ENCODE measurements at places on chromosomes 11 and 22. TPM values are rescaled to one million over a fixed set of nuclear protein-coding genes. Genes with fewer than 3 reads are reported as not detected.

GRCh38 chr22:43681731-43682360, 130.3 kb downstream of the EFCAB6 start:
- H3K4me3 ChIP-seq = no peak overlapping the region
- H3K36me3 ChIP-seq = no peaks in the 10 kb centered on the region
- peaks cover 11% of the 10 kb centered on the region for H3K27me3 ChIP-seq
- H3K27ac ChIP-seq = no peak overlapping the region

GRCh38 chr11:86460461-86461385, 86.0 kb downstream of the CCDC81 start:
- peak overlapping the region; percentile 56 for H3K27ac ChIP-seq
- no peaks in the 10 kb centered on the region for H3K27me3 ChIP-seq
- H3K36me3 ChIP-seq = no peaks in the 10 kb centered on the region
- DNase-seq = no peak

DNA sequence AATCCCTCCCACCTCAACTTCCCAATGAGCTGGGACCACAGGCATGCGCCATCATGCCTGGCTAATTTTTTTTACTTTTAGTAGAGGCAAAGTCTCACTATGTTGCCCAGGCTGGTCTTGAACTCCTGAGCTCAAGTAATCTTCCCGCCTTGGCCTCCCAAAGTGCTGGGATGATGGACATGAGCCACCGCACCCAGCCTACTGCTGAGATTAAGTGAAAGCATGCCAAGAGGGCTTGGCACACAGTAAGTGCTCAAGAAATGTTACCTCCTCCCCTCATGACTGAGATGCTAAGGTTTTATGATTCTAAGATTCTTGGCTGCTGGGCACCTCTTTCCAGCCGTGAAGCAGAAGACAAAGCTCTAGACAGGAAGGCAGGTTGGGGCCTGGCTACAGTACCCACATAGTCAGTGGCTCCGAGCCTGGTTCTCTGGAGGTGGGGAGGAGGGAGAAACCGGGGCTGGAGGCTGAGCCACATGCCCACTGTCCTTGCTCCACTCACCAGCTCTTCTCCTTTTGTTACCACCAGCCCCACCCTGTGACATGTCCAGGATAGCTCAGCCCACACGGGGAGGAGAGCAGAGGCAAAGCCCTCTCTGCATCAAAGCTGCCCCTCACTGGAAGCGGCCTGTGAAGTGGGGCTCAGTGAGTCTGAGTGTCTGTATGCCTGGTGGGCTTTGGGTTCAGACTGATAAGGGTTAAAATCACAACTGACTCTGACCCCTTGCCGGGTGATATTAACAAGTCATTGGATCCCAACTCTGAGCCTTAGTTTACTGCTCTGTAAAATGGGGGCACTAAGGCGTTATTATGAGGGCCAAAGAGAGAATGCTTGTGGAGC, 12.9 kb downstream of the ARHGEF17 start:
- H3K27me3 ChIP-seq = peaks cover 15% of the 10 kb centered on the region
- peaks cover 21% of the 10 kb centered on the region for H3K4me1 ChIP-seq
- no peaks in the 10 kb centered on the region for H3K36me3 ChIP-seq
- peak overlapping the region; percentile 65 for H3K4me3 ChIP-seq

- H3K36me3 ChIP-seq = no peaks in the 10 kb centered on the region
- peaks cover 4% of the 10 kb centered on the region for H3K27me3 ChIP-seq
- peak overlapping the region; percentile 5 for H3K27ac ChIP-seq
- DNase-seq = no peak
Observed at GRCh38 chr11:69558519-69558941, 77.1 kb downstream of the LINC01488 start.

- no peak overlapping the region for H3K27ac ChIP-seq
- no peaks in the 10 kb centered on the region for H3K27me3 ChIP-seq
- no peaks in the 10 kb centered on the region for H3K4me1 ChIP-seq
- H3K4me3 ChIP-seq = no peak overlapping the region
Observed at GRCh38 chr11:94271885-94272372, 32.5 kb upstream of the IZUMO1R start.

GRCh38 chr11:126917531-126918204, 82.9 kb downstream of the KIRREL3 start:
- H3K4me3 ChIP-seq = no peak overlapping the region
- DNase-seq = no peak
- H3K36me3 ChIP-seq = no peaks in the 10 kb centered on the region

GRCh38 chr11:75797792-75798191, 17.2 kb upstream of the UVRAG start:
- no peak overlapping the region for H3K27ac ChIP-seq
- DNase-seq = no peak
- peaks cover 14% of the 10 kb centered on the region for H3K4me1 ChIP-seq
- H3K36me3 ChIP-seq = no peaks in the 10 kb centered on the region

DNA sequence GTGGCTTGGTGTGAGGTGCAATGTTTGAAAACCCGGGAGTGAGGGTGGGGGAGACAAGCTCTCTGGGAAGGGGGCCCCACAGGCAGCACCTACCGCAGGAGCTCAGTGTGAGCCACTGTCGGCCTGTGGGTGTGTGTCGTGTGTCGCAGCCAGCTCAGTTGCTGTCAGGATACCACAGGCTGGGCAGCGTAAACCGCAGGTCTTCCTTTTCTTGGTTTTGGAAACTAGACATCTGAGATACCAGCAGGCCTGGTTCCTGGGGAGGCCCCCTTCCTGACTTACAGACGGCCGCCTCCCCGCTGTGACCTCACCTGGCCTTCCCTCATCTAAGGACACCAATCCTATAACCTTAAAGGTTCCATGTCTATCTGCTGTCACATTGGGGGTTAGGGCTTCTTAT, 19.4 kb downstream of the IRF7 start:
- H3K27ac ChIP-seq = no peak overlapping the region
- H3K4me3 ChIP-seq = no peak overlapping the region
- peaks cover 4% of the 10 kb centered on the region for H3K36me3 ChIP-seq
- peaks cover 6% of the 10 kb centered on the region for H3K4me1 ChIP-seq
- no peak for DNase-seq

DNA sequence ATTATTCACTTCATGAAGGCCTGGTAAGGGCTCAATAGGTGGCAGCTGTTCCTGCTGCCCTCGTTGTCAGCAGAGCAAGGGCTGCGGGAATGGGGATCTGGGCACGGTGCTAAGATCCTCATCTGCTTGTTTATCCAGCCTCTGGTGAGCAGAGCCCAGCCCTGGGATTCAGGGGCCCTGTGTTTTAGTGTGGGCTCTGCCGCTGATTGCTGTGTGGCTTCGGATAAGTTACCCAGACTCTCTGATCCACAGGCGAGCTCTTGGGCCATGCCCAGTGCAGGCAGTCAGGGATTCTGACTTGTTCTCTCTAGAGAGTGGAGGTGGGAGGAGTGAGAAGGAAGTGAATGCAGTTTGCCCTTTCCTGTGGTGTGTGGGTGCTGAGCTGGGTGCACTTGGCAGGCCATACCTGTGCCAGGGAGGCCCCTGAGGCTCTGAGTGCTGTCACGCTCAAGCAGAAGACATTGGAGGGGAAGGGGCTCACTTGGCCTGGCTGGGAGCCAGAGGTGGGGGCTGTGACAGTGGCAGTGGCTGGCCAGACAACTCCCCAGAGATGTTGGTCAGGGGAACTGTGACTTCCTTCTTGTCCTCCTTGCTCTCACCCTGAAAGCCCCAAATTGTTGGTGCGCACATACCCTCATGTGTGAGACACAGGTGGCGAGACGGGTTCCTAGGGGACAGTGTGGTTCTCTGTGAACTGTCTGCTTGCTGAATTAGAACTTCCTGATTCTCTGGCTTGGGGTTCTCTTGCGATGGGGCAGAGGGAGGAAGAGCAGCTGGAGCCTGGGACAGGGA, 43.7 kb downstream of the CD82 start:
- peak overlapping the region; percentile 90 for H3K4me3 ChIP-seq
- DNase-seq = peak; percentile 93
- H3K27me3 ChIP-seq = no peaks in the 10 kb centered on the region
- H3K4me1 ChIP-seq = peaks cover 98% of the 10 kb centered on the region

GRCh38 chr11:130323452-130324450, 9.0 kb upstream of the ZBTB44 start:
- no peak overlapping the region for H3K27ac ChIP-seq
- H3K4me3 ChIP-seq = no peak overlapping the region
- H3K4me1 ChIP-seq = no peaks in the 10 kb centered on the region
- H3K36me3 ChIP-seq = peaks cover 11% of the 10 kb centered on the region
- DNase-seq = no peak

DNA sequence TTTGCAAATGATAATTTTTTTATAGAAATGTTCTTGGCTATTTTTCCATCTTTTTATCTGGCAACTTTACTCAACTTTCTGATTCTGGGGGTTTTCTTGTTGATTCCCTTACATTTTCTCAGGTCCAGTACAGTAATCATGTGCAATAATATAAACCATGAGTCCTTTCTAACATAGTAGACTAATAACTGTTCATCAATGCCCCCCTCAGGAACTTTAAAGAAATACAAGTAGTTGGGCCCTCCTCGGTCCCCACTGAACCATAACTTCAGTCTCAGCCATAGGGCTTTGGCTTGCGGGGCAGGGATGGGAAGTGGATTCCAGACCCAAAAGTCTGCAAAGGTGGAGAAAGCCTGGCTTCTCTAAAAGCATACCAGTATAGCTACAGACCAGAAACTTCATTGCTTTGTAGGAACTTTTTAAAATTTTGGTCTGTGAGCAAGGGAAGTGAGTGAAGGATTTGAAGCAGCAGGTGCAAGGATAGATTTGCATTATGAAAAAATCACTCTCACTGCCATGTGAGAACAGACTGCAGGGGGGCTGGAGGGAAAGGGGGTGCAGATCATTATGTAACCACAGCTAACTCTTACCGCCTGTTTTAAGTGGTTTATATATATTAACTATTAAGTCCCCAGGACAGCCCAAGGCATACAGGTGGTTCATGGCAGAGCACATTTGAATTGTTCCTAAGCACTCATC, 10.4 kb upstream of the TUB start:
- H3K27ac ChIP-seq = peak overlapping the region; percentile 39
- peaks cover 29% of the 10 kb centered on the region for H3K27me3 ChIP-seq

DNA sequence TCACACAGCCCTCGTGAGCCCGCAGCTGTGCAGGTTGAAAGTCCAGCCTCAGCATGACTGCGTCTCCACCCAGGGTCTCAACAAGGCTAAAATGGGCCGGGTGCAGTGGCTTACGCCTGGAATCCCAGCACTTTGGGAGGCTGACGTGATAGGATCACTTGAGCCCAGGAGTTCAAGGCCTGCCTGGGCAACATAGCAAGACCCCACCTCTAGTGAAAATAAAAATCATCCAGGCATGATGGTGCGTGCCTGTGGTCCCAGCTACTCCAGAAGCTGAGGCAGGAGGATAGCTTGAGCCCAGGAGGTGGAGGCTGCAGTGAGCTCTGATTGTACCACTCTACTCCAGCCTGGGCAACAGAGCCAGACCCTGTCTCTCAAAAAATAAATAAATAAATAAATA, 100.8 kb upstream of the PRR5 start:
- H3K27ac ChIP-seq = no peak overlapping the region
- DNase-seq = no peak
- H3K36me3 ChIP-seq = no peaks in the 10 kb centered on the region
- peaks cover 21% of the 10 kb centered on the region for H3K27me3 ChIP-seq

GRCh38 chr22:44383652-44384562, 71.2 kb upstream of the SHISAL1 start:
- H3K4me3 ChIP-seq = no peak overlapping the region
- H3K4me1 ChIP-seq = no peaks in the 10 kb centered on the region
- peaks cover 4% of the 10 kb centered on the region for H3K27me3 ChIP-seq
- H3K27ac ChIP-seq = no peak overlapping the region
- DNase-seq = no peak
- H3K36me3 ChIP-seq = no peaks in the 10 kb centered on the region

Gene MMP27
- not detected for polyA plus RNA-seq

Gene TTC36
- not detected for polyA plus RNA-seq

Gene DDT
- polyA plus RNA-seq = 151 TPM

Gene HPS5
- polyA plus RNA-seq = 32.2 TPM

Measured in naive B cell (primary cell).